ENCODE measurements at places on chromosomes 6 and 20.

DNA sequence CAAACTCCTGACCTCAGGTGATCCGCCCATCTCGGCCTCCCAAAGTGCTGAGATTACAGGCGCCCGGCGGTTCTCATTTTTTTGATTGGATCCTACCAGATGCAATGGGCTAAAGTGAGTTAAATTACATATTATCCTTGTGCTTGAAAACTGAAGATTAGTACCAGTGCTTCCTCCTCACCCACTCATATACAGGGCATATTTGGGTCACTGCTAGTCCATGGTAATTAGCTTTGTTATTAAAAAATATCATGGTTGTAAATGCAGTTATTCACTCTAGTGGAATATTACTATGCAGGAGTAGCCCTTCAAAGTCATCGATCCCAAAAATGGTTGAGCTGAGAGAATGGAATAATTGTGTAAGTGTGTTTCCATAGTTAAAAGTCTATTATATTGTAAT, 26.5 kb downstream of the ZNF292 start:
- DNase-seq: no peak

DNA sequence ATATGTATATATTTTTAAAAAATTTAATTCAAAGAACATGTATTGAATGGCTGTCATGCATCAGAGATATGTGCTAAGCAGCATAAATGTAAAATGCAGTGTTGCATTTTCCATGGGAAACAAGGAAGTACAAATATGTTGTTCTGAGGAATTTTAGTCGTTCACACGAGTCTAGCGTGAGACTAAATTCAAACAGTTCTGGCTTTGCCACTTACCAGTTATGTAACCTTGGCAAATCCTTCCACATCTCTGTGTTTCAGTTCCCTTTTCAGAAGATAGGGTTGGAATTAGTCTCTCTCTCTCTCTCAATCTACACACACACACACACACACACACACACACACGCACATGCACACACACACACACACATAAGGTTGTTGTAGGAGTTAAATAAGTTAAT, 305.4 kb downstream of the UTRN start:
- no peak for DNase-seq

DNA sequence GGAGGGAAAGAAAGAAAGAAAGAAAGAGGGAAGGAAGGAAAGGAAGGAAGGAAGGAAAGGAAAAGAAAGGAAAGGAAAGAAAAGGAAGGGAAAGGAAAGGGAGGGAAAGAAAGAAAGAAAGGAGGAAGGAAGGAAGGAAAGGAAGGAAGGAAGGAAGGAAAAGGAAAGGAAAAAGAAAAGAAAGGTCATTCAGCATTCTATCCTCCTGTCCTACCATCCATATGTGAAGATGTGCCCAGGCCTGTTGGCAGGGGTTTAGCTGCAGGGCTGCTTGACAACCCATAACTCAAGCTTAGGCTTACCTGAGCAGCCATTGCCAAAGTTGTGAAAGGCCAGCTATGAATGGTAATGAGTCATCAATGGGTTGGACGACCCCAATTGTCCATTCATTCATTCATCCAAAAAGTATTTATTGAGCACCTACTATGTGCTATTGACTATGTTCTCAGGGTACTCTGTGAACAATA, 49.9 kb upstream of the OCSTAMP start:
- DNase-seq: no peak

- no peak for DNase-seq
Measured at GRCh38 chr6:96923871-96924493, 546 bp upstream of the KLHL32 start.

DNA sequence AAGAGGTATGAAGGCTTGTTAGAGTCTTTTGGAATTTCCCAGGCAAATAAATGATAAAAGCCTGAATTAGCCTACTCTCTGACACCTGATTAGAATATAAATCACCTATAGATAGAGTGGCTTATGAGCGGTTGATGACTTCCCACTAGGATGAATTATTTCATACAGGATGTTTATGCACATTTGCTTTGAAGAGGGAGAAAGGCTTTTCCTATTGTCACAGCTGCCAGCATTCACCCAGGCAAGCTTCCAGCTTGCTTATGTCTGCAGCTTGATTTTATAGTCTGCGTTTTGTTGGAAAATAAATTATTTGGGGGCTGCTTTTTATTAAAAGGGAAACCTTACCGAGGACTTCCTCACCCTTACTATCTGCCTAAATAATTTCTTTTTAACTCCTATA, 51.3 kb upstream of the EIF2S2 start:
- no peak for DNase-seq

- DNase-seq: no peak
Measured at GRCh38 chr20:37505263-37506151, 15.5 kb upstream of the NNAT start.

- no peak for DNase-seq
Measured at GRCh38 chr6:156647991-156648390, 129.2 kb upstream of the ARID1B start.
